Fibroblast of villous mesenchyme (primary cell): ENCODE measurements at places on chromosomes 13 and 19.
A peak's percentile ranks its signal among the peaks of the same experiment; 100 is the strongest.

DNA sequence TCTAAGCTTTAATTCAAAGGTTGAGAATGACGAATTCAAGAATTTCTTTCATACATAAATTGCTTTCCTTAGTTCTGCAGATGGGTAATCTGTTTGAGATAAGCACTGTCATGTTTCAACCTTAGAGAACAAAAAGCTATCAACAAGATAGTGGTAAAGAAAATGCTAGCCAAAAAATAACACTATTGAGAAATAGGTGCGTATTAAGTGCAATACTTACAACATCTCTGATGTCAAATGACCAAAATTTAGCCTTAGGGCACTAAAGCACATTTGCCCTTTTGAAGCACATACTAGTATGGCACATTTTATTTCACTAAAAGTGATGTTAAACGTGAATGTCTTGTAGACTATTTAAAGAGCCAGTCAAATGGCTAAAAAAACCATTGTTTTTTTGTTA, 4.9 kb downstream of the KBTBD6 start:
- peak; percentile 56 for DNase-seq

- DNase-seq, result peak; percentile 0
Observed at GRCh38 chr13:53200498-53201453, 172.2 kb downstream of the OLFM4 start.

- DNase-seq, result peak; percentile 39
Observed at GRCh38 chr19:45569619-45570421, 14.8 kb downstream of the OPA3 start.

GRCh38 chr19:47813304-47813994, 8.3 kb upstream of the CRX start:
- peak; percentile 57 for DNase-seq

- DNase-seq, result no peak
Observed at GRCh38 chr13:104757712-104758111, 1691.5 kb upstream of the SLC10A2 start.

- DNase-seq, result peak; percentile 37
Observed at GRCh38 chr19:19568802-19569756, 31.0 kb downstream of the CILP2 start.

- peak; percentile 24 for DNase-seq
Observed at GRCh38 chr13:95530178-95530577, 22.3 kb upstream of the CLDN10 start.

GRCh38 chr13:113364901-113365582, 1.1 kb upstream of the GRTP1 start:
- no peak for DNase-seq
